ENCODE measurements at places on chromosomes 1 and 21. TPM values are rescaled to one million over a fixed set of nuclear protein-coding genes. Genes with fewer than 3 reads are reported as not detected.

The ACTA1 gene
- total RNA-seq: 16.2 TPM

The S100A12 gene
- not detected for total RNA-seq

The VASH2 gene
- total RNA-seq: 10.0 TPM

The LRRC42 gene
- 51.1 TPM for total RNA-seq

The FAM110D gene
- 0.70 TPM for total RNA-seq

The RNU1-1 gene
- total RNA-seq: 1,356 TPM

The CENPF gene
- total RNA-seq: 22.9 TPM

The RXFP4 gene
- not detected for total RNA-seq

The S100A7 gene
- not detected for total RNA-seq

The SNAP47 gene
- total RNA-seq: 31.6 TPM

The TRIM67 gene
- total RNA-seq: 1.1 TPM

The LGR6 gene
- 0.27 TPM for total RNA-seq

- H3K4me3 ChIP-seq: no peak overlapping the region
- H3K27me3 ChIP-seq: no peaks in the 10 kb centered on the region
These were observed 56.3 kb upstream of the FAM20B start for GRCh38 chr1:178969226-178969987.

DNA sequence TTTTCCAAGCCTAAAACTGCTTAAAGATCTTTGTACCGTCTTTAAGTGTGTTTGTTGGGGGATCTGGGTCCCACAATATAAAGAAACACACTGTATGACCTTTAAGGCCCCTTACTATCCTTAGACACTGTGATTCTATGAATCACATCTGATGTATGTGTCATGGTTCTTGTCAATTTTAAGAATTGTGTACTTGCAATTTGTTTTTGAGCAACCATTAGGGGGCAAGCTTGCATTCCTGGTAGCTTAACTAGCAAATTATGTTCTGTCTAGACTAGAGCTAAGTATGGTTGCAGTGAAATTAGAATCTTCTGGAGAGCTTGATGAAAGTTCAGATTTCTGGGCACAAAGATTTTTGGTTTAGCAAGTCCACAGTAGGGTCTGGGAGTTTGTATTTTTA, 219.5 kb downstream of the TPR start:
- H3K36me3 ChIP-seq: no peaks in the 10 kb centered on the region
- no peaks in the 10 kb centered on the region for H3K27me3 ChIP-seq
- DNase-seq: peak; percentile 71
- H3K4me3 ChIP-seq: no peak overlapping the region
- H3K27ac ChIP-seq: no peak overlapping the region

- DNase-seq: no peak
- H3K4me3 ChIP-seq: no peak overlapping the region
- no peaks in the 10 kb centered on the region for H3K27me3 ChIP-seq
- H3K4me1 ChIP-seq: no peaks in the 10 kb centered on the region
These were observed 850.9 kb downstream of the USP25 start for GRCh38 chr21:16580661-16581060.

GRCh38 chr1:103171041-103171590, 62.8 kb upstream of the COL11A1 start:
- no peak for DNase-seq
- H3K4me3 ChIP-seq: no peak overlapping the region
- H3K36me3 ChIP-seq: no peaks in the 10 kb centered on the region
- H3K27me3 ChIP-seq: no peaks in the 10 kb centered on the region
- no peaks in the 10 kb centered on the region for H3K4me1 ChIP-seq
- H3K27ac ChIP-seq: no peak overlapping the region

DNA sequence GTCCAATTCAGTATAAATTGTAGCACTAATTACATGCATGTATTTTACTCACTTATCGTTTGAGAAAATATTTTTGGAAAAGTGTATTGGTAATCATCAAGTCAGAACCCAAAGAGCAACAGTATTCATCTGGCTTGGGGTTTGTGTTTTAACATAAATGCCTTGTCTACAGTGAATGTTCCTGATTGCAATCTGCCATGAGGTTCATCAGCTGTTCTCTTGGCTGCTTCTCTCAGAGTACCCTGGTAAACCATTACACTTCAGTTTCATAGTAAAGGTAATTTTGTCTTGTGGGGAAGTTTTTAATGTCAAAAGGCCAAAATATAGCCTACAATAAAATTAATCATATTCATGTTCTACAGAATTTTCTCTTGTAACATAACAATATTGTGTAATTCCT, 150.3 kb downstream of the IFI44 start:
- no peak for DNase-seq
- no peaks in the 10 kb centered on the region for H3K36me3 ChIP-seq
- H3K4me1 ChIP-seq: no peaks in the 10 kb centered on the region
- H3K4me3 ChIP-seq: no peak overlapping the region
- no peaks in the 10 kb centered on the region for H3K27me3 ChIP-seq
- no peak overlapping the region for H3K27ac ChIP-seq

- peak; percentile 100 for DNase-seq
- H3K4me1 ChIP-seq: peaks cover 33% of the 10 kb centered on the region
- H3K4me3 ChIP-seq: peak overlapping the region; percentile 26
- peak overlapping the region; percentile 99 for H3K27ac ChIP-seq
These were observed 30.4 kb upstream of the ZBTB21 start for GRCh38 chr21:42040411-42041180.

DNA sequence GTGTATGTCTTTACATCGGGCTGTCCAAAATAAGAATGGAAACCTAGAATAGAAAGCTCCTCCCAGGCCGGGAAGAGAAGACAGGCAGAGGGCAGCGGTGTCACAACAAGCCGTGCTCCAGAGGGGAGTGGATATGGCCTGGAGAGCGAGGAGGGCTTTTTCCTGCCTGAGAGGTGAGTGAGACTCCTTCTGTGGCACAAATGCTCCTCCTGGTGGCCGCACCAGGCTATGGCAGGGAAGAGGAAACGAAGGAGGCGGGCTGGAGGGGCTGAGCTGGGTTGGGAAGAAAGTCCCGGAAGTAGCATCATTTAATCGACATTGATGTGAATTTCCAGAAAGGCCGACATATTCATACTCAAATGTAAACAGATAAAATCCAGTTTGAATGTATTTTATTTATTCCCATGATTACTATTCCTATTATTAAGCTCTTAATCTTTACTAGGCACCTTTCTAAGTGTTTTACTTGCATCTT, 54.7 kb downstream of the MEF2D start:
- no peak overlapping the region for H3K4me3 ChIP-seq
- H3K4me1 ChIP-seq: no peaks in the 10 kb centered on the region
- H3K36me3 ChIP-seq: no peaks in the 10 kb centered on the region
- DNase-seq: peak; percentile 39
- no peak overlapping the region for H3K27ac ChIP-seq
- peaks cover 36% of the 10 kb centered on the region for H3K27me3 ChIP-seq

- no peak overlapping the region for H3K27ac ChIP-seq
- H3K4me1 ChIP-seq: no peaks in the 10 kb centered on the region
- DNase-seq: no peak
- peaks cover 10% of the 10 kb centered on the region for H3K27me3 ChIP-seq
These were observed 5.9 kb upstream of the FCGR2A start for GRCh38 chr1:161499099-161500039.

DNA sequence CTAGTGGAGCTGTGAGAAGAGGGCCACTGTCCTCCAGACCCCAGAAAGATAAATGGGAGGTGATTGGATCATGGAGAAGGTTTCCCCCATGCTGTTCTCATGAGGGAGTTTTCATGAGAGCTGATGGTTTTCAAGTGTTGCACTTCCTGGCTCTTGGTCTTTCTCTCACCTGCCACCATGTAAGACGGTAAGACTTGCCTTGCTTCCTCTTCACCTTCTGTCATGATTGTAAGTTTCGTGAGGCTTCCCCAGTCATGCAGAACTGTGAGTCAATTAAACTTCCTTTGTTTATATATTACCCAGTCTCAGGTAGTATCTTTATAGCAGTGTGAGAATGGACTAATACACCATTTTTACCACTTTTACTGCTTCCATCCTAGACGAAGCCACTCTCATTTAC, 27.6 kb downstream of the GPR88 start:
- no peak for DNase-seq
- H3K4me1 ChIP-seq: no peaks in the 10 kb centered on the region
- H3K36me3 ChIP-seq: no peaks in the 10 kb centered on the region
- H3K4me3 ChIP-seq: no peak overlapping the region

DNA sequence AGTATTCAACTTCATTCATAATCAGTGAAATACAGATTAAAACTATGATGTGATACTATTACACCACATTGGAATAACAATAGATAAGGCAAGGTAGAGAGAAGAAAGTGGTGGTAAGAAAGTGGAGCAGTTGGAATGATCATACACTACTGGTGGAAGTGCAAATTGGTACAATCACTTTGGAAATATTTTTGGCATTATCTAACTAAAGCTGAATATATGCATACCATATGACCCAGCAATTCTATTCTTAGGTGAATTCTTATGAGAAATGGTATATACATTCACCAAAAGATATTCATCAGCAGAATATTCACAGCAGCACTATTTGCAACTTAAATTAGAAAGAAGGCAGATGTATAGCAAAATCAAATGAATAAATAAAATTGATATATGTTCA, 21.4 kb upstream of the PTPRC start:
- H3K36me3 ChIP-seq: no peaks in the 10 kb centered on the region
- no peak overlapping the region for H3K27ac ChIP-seq
- no peak for DNase-seq
- no peaks in the 10 kb centered on the region for H3K4me1 ChIP-seq
- H3K4me3 ChIP-seq: no peak overlapping the region
- H3K27me3 ChIP-seq: no peaks in the 10 kb centered on the region

GRCh38 chr1:75980972-75981897, 49.0 kb upstream of the ASB17 start:
- H3K27ac ChIP-seq: no peak overlapping the region
- H3K27me3 ChIP-seq: no peaks in the 10 kb centered on the region
- H3K4me3 ChIP-seq: no peak overlapping the region
- H3K36me3 ChIP-seq: no peaks in the 10 kb centered on the region
- H3K4me1 ChIP-seq: no peaks in the 10 kb centered on the region

- H3K36me3 ChIP-seq: no peaks in the 10 kb centered on the region
- no peak overlapping the region for H3K4me3 ChIP-seq
- no peak overlapping the region for H3K27ac ChIP-seq
- no peak for DNase-seq
These were observed 3.6 kb downstream of the NFASC start for GRCh38 chr1:204874274-204874673.

- H3K36me3 ChIP-seq: no peaks in the 10 kb centered on the region
- H3K27me3 ChIP-seq: no peaks in the 10 kb centered on the region
- H3K27ac ChIP-seq: no peak overlapping the region
- no peak for DNase-seq
These were observed 190.8 kb downstream of the DYRK1A start for GRCh38 chr21:37557261-37557950.

GRCh38 chr1:13965770-13966398, 265.9 kb downstream of the PRDM2 start:
- no peaks in the 10 kb centered on the region for H3K4me1 ChIP-seq
- no peak overlapping the region for H3K27ac ChIP-seq
- no peaks in the 10 kb centered on the region for H3K36me3 ChIP-seq
- peaks cover 2% of the 10 kb centered on the region for H3K27me3 ChIP-seq
- DNase-seq: peak; percentile 39
- no peak overlapping the region for H3K4me3 ChIP-seq

- no peak overlapping the region for H3K4me3 ChIP-seq
- no peak overlapping the region for H3K27ac ChIP-seq
- H3K4me1 ChIP-seq: no peaks in the 10 kb centered on the region
- no peaks in the 10 kb centered on the region for H3K36me3 ChIP-seq
These were observed 104.0 kb downstream of the CDC7 start for GRCh38 chr1:91604632-91605031.

DNA sequence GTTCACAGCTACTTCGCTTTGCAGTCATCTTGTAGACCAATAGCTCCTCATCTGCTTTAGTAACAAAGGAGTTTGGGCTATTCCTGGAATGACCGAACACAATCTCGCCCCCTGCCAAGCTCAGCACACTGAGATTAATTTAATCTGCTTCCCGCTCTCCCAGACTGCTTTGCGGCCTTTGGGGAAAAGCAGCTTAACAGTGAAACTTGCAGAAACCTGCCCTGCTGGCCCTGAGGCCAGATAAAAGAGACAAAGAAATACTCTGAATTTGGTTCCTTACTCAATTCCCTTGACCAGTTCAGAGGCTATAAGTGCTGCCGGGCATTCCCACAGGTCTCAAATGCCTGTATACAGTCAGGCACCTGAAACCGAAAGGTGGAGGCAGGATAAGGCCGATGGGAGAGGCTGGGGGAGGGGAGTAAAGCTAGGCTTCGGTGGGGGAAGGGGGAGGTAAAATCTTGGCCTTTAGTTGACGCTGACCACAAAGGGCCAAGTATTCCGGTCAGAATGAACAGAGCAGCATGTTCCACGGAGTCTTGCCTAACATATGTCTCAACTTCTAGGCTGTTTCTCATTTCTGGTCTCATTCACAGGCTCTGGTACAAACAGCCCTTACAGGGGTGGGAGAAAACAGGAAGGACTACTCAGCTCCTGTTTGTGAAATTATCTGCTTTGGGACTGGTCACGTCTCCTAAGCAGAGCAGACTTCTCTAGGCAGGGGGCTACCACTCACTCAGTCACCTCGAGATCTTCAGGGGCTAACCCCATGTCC, 17.7 kb upstream of the A3GALT2 start:
- H3K4me3 ChIP-seq: peak overlapping the region; percentile 13
- H3K27me3 ChIP-seq: no peaks in the 10 kb centered on the region
- peak overlapping the region; percentile 69 for H3K27ac ChIP-seq

GRCh38 chr21:24939291-24939690, 668.0 kb downstream of the MRPL39 start:
- H3K27ac ChIP-seq: no peak overlapping the region
- no peak overlapping the region for H3K4me3 ChIP-seq
- H3K27me3 ChIP-seq: no peaks in the 10 kb centered on the region
- DNase-seq: no peak

- no peak for DNase-seq
- no peaks in the 10 kb centered on the region for H3K36me3 ChIP-seq
- H3K27ac ChIP-seq: no peak overlapping the region
- peaks cover 7% of the 10 kb centered on the region for H3K27me3 ChIP-seq
- no peak overlapping the region for H3K4me3 ChIP-seq
These were observed 23.1 kb downstream of the TP73 start for GRCh38 chr1:3675436-3675835.

All from astrocyte (in vitro differentiated cells and primary cell).